ENCODE measurements at places on chromosomes 2 and 18.

DNA sequence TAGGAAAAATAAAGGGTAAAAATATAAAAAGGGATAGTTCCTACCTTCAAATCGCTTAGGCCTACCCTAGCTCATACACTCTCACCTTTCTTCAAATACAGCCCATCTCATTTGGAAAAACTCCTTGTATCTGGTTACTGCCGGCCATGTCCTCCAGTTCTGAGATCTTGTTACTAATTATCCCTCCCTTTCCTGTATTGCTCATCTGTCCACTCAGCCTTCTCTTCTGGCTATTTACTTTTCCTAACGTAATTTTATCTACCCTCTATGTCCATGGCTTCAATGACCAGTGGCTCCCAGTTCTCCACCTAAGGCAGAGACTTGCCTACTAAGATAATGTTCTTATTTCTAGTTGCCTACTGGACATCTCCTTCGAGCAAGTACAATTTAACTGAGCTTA lies 342.9 kb upstream of the ACVR2A start:
- DNase-seq = no peak

DNA sequence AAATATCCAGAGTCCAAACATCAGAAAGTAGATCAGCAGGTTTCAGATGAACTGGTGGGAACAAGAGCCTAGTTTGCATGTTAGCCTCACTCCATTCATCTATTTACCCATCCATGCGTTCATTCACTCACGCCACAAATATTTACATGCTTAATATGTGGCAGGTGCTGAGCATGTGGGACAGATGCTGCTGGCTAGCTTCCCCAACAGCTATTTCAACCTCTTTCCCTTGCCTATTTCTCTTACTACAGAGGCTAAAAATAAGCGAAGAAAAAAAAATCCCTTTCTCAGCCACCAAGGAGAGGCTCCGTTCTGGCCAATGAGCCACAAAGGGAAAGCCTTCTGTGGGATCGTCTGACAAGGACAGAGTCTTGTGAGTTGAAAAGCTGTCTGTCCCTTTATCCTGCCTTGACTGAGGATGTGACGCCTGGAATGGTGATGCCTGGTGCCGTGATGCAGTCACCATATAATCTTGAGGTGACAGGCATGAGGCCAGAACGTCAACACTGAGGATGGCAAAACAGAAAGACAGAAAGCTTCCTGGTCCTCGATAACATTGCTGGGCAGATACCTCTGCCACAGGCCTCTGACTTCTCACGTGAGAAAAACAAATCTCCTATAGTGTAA lies 78.2 kb downstream of the KCTD1 start:
- DNase-seq = no peak

DNA sequence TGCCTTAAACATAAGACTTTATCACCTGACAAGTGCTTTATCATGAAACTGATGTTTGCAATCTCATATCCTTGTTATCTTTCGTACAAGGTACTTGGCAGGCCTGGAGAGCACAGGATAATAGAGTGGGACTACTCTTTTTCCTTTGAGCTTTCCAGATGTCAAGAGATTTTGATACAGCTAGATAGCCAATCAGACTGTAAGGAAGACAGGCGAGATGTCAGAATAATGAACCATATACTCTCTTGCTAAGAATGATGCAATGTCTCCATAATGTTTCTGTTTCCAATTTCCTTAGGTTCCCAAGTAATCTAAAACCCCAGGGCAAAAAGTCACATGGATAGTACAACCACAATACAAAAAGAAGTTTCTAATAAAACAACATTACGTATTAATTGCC lies 313.1 kb downstream of the PDE11A start:
- no peak for DNase-seq

- no peak for DNase-seq
Observed at GRCh38 chr2:40642237-40642636, 190.3 kb upstream of the SLC8A1 start.

- no peak for DNase-seq
Observed at GRCh38 chr2:230472621-230473018, 56.6 kb downstream of the SP100 start.

GRCh38 chr18:12750076-12750714 lies 47.4 kb downstream of the PSMG2 start:
- DNase-seq = no peak

DNA sequence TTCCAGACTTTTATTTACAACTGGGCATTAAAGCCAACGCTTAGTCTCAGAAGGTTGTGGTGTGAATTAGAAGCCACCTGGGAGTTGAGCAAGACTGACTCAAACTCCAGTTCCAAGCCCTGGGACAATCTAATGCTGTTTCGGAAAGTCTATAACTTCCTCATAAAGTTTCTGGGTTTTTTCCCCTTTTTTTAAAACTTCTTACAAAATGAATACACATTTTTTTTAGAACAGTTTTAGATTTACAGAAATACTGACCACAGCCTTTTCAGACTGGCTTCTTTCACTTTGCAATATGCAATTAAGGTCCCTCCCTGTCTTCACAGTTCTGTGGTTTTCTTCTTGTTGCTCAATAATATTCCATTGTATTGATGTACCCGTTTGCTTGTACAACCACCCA lies 115.9 kb upstream of the TWIST2 start:
- DNase-seq = no peak

GRCh38 chr2:111957872-111958354 lies 59.5 kb downstream of the MERTK start:
- no peak for DNase-seq

DNA sequence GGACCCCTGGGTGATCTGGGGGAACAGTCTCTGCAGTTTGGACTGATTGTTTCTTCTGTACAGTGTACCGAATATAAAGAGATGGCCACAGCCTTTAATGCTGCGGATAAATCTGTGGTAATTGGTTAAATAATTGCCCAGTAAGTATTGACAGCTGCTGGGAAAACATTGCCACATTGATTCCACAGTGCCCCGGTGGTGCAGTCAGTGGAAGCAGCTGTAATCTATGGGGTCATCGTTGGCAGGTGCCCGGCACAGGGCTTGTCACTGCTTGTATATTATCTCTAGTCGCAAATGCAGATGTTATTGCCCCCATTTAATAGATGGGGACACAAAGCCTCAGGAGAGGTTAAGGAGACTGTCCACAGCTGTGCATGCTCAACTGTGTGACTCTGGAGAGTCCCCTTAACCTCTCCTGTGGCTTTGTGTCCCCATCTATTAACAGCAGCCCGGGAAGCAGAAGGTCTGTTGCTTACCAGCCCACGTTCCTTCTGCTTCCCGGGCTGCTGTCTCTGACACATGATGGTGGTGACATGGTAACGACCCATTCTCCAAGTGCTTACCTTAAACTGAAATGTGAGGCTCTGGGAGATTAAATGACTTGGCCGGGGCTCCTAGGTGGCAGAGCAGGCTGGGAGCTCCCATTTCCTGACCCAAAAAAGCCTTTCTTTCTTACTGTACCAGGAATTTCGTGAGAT lies 76.9 kb downstream of the NCK2 start:
- DNase-seq = no peak

DNA sequence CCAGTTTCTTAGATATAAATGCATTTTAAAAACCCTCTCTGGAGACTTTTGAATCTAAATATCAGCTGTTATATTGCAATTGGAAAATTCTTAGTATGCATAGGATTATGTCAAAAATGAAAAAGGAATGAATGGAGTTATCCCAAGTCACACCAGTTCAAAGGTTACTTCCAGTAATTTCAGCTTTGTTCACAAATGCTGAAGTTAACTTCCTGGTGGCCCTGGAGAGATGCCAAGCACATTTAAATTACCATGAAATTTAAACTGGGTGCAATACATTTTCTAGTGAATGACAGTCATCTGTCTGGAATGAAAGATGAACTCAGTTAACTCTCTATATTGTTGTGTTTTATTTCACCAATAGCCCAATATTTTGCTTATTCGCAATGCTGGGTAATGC lies 753.9 kb downstream of the SUCLG1 start:
- DNase-seq = no peak

DNA sequence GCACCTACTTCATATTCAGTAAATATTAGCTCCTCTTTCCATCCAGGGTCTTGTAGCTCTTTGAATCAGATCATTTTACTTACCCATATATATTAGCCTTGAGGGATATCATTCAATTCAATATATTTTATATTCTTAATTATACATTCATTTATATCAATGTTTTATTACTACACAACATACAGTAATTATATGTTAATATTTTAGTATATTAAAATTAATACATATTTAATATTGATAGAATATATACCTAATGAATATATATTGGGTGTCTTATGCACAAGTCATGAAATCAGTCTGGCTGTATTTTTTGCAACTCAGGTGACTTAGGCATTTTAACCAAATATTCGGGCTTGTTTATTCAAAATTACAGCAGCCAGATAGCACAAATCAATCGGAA lies 37.2 kb downstream of the POU3F3 start:
- no peak for DNase-seq

- no peak for DNase-seq
Observed at GRCh38 chr18:49447810-49448745, 12.4 kb downstream of the DYM start.

DNA sequence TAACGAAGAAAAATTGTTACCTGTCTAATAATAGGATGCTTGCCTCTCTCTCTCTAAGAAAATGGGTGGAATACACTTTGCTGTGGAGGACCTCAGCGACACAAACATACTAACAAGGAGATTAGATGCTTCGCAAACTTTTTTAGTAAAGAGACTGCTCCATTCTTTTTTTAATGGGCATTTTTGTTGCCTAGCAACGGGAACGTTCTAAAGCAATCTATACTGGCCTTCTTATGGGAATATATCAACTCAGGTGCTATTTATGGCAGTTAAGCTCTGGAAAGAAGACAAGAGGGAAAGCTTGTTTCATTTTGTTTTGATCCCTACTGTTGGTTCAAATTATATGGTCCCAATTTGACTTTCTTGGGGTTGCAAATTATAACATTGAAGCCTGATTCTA lies 86.8 kb upstream of the CBLN2 start:
- no peak for DNase-seq

GRCh38 chr18:47736376-47737140 lies 193.9 kb downstream of the SMAD2 start:
- no peak for DNase-seq

DNA sequence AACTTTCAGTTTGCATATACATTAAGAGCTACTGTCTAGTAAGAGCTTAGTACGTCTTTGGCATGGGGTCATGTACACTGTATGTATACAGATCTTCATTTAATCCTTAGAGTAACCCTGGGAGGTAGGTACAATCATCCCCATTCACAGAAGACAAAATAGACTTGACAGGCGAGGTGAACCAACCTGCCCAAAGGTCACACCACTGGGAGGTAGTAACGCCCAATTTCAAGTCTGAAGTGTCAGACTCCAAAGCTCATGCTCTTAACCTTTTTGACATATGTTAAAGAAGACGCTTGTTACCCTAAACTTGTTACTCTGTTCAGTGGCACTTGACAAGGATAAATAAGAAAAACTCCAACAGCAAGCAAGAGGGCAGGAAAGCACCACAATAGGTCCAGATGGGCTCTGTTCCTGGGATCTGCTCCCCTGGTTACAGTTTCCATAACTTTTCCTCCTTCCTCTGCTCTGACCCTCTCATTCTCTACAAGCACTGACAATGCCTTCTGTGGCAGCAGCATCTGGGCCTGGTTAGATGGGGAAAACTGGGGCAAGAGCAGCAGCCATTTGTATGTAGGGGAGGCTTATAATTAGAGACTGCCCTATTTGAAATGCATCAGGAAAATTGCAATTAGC lies 64.7 kb upstream of the SERTAD2 start:
- DNase-seq = no peak

GRCh38 chr2:220365023-220365422 lies 737.6 kb downstream of the SLC4A3 start:
- no peak for DNase-seq

GRCh38 chr2:164651361-164651760 lies 30.1 kb upstream of the GRB14 start:
- no peak for DNase-seq

- no peak for DNase-seq
Observed at GRCh38 chr2:201070948-201071478, 458 bp downstream of the HYCC2 start.

GRCh38 chr2:27369471-27370025 lies 590 bp downstream of the EIF2B4 start:
- DNase-seq = no peak

DNA sequence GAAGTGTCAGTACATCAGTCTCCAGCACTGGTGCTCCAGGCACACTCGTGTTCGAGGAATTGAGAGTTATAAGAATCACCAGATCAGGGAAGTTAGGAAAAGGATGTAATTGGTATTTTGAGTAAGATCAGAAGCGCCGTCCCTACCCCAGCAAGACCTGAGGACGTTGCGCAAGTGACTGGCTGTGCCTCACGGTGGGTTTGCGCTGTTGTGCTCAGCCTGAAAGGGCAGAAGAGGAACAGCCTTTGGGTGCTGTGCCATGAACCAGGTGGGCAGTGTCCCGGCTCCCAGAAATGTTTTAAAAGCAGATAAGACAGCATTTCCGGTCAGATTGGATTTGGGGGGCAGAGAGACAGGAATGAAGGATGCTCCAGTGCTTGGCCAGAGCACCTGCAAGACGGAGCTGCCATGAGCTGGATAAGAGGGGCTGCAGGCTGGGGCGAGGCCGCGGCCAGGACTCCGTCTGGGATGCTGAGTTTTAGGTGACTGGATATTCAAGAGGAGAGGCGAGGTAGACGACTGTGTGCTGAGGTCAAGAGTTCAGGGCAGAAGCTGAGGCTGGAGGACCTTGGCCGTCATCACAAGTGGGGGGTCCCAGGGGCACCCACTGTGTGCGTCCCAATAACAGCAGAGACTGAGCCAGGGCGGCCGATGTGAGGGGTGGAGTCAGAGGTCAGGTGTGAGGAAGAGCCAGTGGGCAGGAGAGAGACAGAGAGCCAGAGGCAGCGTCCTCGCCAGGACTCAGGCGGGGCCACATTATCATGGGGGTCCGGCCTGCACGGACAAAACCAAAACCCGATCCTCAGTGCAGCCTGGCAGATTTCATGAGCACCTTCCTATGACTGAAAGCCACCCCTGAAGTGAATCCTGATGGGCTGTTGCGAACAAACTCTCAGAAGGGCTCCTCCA lies 77.7 kb upstream of the ALKAL2 start:
- DNase-seq = no peak

- no peak for DNase-seq
Observed at GRCh38 chr2:85388878-85389538, 21.2 kb downstream of the CAPG start.

DNA sequence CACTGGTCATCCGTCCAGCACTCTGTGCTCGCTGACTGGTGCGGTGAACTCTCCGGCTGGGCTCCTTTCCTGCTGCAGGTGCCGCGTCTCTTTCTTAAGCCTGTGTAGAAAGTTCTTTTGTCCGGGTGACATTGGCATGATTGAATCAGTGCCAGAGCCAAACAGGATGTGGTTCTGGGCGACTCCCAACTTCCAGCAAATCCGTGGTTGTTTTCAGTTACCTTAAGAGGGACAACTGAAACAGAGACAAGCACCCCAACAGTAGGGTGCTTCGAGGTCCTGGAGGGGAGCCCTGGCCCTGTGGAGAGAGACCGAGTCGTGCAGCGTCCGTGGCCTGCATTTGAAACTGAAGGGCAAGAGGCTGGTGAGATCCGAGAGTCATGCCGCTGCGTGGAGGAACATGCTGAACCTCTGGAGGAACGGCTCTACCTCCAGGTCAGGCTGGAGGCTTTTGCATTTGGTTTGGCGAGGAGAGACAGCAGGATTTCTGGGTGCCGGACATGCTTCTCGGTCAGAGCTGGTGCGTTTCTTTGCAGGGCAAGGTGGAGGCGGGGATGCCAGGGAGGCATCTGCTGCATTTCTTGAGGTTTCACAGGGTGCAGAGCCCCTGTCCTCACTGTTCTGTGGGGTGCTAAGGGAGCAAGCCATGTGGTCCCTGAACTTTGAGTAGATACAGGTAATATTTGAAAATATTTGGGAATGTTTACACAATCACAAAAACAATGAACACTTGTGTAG lies 26.8 kb downstream of the SH3BP4 start:
- DNase-seq = no peak

- no peak for DNase-seq
Observed at GRCh38 chr2:177806025-177806424, 266.6 kb downstream of the PDE11A start.

- DNase-seq = no peak
Observed at GRCh38 chr2:85792783-85793441, 39.1 kb downstream of the ATOH8 start.

All from activated CD4-positive, alpha-beta T cell treated with anti-CD3 and anti-CD28 coated beads, Interleukin-2, amount 50 U/mL, for 24 hours (primary cell).